ENCODE measurements at places on chromosomes 12 and 14.

- no peak for DNase-seq
These were observed 25.0 kb upstream of the NR1H4 start for GRCh38 chr12:100448656-100449055.

DNA sequence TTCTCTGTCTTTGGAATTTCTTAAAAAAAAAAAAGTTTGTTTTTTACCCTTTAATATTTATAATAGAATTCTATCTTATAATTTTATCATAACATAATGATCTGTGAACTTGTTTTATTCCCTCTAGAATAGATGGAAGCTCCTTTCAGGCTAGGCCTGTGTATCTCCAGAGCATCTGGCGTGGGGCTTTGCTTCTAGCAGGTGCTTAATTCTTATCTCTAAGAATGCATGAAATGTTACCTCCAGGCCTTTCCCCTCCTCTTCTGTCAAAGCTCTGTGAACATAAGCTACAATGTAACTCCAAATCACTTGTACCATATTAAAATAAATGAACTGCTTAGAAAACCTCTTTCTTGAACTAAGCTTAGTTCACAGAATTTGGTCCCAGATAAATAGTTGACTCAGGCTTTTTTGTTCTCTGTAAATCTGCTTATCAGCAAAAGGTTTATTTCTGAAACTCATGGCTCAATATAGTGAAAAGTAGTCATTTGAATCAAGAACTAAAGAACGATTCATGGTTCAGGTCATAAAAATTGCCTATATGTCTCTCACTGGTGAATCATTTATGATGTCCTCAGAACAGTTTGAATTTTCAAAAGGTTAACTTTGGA lies 407.1 kb downstream of the TRHDE start:
- no peak for DNase-seq

DNA sequence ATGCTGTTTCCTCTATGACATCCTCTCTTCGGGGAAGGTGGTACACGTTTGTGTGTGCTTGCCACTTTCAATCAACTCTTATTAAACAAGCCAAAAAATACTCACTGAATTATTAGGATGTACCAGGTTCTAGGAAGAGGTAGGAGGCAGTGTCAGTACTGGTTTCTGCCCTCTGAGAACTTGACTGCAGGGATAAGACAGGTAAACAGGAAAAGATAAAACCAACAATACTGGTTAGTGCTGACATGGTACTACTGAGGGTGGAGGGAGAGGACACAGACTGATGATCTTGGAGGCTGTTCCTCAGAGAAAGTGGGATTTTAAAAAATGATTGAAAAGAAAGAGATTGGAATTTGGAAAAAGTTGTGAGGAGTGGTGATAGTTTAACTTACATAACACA lies 295.2 kb upstream of the PWP1 start:
- DNase-seq, result no peak

DNA sequence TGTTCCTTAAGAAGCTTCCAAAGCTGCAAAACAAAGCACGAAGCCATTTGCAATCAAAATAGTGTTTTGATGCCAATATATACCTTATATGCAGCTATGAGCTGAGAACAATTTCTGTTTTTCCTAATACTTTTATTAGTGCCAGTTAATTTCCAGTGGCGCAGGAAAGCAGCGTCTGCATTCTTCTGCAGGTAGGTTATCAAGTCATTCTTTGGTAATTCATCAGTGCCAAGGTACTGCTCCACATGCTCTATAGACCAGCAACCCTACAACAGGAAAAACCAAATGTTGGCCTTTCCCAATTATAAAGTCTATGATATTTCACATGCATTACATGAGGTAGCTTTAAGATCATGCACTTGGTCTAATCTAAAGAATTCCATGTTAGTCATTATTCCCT lies 87.6 kb upstream of the STRN3 start:
- DNase-seq, result no peak

DNA sequence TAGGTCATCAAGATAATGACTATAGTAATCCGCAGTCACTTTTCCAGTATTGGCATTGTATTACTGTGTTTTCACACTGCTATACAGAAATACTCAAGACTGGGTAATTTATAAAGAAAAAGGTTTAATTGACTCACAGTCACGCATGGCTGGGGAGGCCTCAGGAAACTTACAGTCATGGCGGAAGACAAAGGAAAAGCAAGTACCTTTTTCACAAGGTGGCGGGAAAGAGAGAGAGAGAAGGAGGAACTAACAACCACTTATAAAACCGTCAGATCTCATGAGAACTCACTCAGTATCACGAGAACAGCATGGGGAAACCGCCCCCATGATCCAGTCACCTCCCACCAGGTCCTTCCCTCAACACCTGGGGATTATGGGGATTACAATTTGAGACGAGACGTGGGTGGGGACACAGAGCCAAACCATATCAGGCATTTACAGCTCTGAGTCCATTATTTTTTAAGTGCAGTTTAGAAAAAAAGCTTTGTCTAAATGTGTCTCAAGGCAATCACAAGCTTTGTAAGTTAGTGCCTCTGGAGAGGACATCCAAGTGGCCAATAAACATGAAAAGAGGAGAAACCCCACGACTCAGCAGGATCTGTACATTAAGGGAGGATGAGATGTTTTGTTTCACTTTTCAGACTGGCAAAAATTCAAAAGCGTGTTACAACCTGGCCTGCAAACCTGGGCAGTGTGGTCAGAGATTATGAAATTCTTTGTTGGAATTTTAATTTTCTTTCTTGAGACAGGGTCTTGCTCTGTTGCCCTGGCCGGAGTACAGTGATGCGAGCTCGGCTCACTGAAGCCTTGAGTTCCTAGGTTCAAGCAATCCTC lies 82.0 kb downstream of the DNAH10 start:
- no peak for DNase-seq

- DNase-seq, result no peak
These were observed 3.8 kb downstream of the DHRS2 start for GRCh38 chr14:23639891-23640523.

GRCh38 chr12:71536279-71536938 lies 96.8 kb downstream of the LGR5 start:
- no peak for DNase-seq
